Fibroblast of skin of back (primary cell): ENCODE measurements at places on chromosomes 4 and X.

DNA sequence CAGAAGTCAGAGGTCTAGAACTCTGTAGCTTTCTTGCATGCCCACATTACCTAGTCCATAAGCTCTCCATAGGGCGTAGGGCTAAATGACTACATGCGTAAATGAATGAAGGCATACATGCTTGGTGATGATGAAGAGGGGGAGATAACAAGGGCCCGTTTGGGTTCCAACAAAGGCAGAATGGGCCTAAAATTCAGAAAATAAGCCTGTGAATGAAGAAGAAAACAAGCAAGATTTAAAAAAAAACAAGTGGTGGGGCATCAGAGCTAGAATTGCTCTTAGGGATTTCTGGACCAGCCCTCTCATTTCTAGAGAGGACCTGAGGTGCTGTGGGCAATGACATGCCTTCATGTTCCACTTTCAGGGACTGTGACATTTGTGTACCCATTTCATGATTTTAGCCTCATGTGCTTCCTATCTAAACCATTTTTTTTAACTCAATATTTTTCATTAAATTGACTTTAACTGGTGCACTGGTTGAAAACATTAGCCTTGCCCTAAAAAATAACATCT lies 12.1 kb downstream of the GPRIN3 start:
- DNase-seq = no peak

DNA sequence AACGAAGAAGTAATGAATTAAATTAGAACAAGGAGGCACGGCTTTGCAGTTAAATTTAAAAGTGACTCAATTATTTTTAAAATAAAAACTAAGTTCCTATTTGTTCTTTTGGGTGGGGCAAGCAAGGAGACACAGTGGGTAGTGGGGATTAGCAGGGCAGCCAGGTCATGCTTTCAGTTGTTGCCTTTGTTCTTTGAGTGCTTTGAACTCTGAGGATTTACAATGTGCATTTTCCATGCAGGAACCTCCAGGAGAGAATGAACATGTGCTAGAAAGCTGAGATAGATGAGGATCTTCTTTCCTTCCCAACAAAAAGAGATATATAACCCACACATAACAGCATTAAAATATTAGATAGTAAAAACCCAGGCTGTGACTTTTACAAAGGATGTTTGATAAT lies 420.4 kb upstream of the CTSO start:
- DNase-seq = no peak

- DNase-seq = no peak
These were observed 374.8 kb upstream of the ANXA10 start for GRCh38 chr4:167717495-167717894.

DNA sequence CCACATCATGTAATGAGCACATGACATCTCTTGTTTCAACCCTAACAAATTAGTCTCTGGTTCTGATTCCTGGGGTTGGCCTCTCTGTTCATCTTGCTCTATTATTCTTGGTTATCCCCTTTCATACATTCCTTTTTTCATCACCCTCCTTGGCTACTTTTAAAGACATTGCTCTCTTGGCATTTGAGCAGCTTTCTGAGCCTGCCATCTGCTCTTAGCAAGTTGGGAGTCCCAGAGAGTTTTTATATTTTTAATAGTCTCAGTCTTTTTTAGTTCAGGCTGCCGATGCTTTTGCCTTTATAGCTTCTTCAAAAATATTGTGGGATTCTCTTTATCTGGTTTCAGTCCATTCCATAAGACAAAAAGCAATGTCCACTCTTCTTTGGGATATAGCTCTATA lies 1270.9 kb downstream of the ADGRL3 start:
- no peak for DNase-seq

GRCh38 chr4:71147261-71147660 lies 153.8 kb downstream of the DCK start:
- peak; percentile 20 for DNase-seq

DNA sequence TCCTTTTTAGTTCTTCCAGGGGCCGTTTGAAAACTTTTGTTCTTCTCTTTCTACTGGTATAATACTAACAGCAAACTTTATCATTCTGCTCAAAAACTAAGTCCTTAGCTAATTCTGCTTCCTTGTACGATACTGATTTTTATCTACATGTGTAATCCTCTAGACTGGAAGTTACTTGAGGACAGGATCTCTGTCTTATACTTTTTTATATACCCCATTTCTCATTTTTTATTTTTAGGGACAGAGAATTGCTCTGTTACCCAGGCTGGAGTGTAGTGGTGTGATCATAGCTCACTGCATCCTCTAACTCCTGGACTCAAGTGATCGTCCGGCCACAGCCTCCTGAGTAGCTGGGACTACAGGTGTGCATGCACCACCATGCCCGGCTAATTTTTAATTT lies 2.2 kb downstream of the COX7B start:
- DNase-seq = no peak

- no peak for DNase-seq
These were observed 1072.4 kb upstream of the LCORL start for GRCh38 chr4:19093951-19094350.

DNA sequence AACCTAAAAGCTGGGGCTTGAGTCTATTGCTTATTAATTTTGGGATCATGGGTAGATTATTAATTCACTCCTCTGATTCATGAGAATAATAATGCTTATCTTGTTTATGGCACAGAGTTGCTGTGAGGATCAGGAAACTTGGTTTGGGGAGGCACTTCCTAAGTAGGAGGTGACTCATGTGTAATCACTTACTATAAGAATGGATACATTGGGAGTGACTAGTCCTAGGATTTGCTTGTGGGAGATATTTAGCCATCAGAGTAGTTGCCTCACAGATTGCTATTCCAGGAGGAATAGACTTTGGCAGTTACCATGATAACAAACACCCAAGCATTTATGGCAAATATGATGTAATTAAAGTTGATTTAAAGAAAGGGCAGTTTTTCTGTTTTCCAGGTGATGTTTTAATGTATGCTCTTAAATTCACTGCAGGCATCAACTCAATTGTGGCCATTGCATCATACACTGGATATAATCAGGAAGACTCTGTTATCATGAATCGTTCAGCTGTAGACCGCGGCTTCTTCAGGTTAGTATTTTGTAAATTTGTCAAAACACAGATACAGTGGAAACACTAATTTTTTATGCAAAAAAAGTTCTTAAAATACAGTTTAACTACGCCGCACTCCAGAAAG lies 41.9 kb downstream of the POLR2B start:
- DNase-seq = peak; percentile 88
